ENCODE measurements at places on chromosomes 3 and 15.

- no peak for DNase-seq
Measured at GRCh38 chr15:33738941-33739664, 229.2 kb upstream of the CHRM5 start.

GRCh38 chr15:27903405-27903804 is 195.7 kb downstream of the OCA2 start:
- DNase-seq, result no peak

GRCh38 chr15:40011303-40011702 is 27.7 kb downstream of the SRP14 start:
- no peak for DNase-seq

GRCh38 chr3:71564361-71564760 is 19.2 kb downstream of the FOXP1 start:
- no peak for DNase-seq

GRCh38 chr3:33119891-33120290 is 6.1 kb downstream of the CRTAP start:
- no peak for DNase-seq

GRCh38 chr3:25074149-25074548 is 353.9 kb upstream of the RARB start:
- no peak for DNase-seq

- DNase-seq, result no peak
Measured at GRCh38 chr3:184275381-184275701, 481 bp upstream of the ECE2 start.

- DNase-seq, result no peak
Measured at GRCh38 chr3:142035308-142035922, 113.9 kb downstream of the TFDP2 start.

DNA sequence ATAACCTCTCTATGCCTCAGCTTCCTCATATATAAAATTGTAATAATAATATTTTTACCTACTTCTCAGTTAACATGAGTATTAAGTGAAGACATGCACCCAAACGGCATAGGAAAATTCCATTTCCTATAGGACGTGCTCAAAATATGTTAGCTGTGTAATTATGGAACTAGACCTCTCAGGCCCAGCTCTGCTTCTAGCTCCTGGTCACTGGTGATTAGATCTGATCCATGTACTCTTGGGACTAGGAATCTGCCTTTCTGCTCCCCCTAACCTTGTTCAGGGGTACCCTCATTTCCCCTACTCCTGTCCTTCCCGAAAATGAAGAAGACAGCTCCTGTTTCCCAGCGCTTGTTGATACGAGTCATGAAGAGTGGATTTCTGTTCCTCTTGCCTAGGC is 29.6 kb downstream of the TF start:
- DNase-seq, result no peak

- no peak for DNase-seq
Measured at GRCh38 chr3:144852999-144853398, 881.4 kb downstream of the DIPK2A start.

DNA sequence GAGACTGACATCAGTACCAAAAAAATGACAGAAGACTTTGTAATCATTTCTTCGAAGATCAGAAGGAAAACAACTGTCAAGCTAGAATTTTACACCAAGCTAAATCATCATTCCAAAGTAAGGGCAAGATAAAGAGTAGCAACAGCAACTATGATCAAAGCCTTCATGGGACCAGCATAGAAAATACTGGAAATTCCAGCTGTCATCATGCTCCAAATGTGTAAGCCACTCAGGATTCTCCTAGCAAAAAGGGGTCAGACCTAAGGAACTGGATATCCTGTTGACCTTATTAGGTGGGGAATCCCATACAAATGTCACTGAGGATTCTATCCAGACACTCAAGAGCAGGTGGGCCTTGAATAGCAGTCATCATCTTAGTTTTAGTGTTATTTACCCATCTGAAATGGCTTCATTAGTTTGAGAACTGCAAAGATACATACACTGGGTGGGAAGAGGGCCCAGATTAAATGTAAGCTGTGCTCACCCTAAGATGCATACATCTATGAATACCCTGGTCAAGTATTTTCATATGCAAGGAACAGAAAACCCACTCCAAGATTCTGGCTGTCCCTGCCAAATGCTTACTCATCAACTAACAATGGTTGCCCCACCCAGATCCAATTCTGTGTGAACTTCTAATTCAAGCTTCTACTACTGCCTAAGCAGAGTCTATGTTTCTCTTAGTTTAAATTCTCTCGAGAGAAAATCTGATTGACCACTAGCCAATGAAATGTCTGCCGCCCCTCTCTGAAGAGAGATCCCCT is 33.5 kb downstream of the CLDN18 start:
- DNase-seq, result no peak

GRCh38 chr3:98692787-98693473 is 70.2 kb upstream of the ST3GAL6 start:
- no peak for DNase-seq

GRCh38 chr3:10215578-10216368 is 32.5 kb upstream of the TATDN2 start:
- no peak for DNase-seq
